ENCODE measurements at places on chromosomes 11 and 22. TPM values are rescaled to one million over a fixed set of nuclear protein-coding genes. Genes with fewer than 3 reads are reported as not detected.

DNA sequence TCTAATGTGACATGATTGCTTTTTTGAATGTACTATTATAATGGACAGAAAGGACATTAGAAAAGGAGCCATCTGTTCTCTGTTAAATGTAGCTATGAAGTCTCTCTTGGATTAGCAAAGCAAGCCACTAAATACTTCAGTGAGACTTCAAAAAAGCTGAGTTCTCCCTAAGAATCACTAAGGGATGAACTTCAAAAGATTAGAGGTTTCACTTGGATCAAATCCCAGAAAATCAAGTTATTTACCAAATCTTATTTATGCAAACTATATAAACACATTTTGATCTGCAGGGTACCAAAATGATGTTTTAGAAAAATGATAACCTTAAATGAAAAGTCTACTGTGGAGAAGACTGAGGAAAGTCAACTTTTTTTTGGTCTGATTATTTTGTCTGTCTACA is 82.1 kb upstream of the MTMR2 start:
- DNase-seq, result no peak

DNA sequence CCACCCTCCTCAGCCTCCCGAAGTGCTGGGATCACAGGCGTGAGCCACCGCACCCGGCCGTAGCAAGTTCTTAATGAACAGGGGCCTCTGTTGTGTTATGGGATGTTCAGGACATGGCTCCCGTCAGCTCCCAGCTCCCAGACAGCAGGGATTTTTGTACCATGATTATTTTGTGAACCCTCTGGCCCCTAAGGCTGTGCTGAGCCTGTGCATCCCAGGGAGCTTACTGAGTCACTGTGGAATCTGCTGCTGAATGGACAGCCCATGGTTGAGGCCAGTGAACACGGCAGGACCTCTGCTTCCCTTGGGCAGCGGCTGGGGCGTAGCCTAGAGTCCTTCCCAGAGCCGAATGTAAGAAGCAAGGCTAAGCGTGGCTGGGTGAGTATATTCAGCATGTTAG is 245.2 kb downstream of the NTM start:
- DNase-seq, result no peak

- DNase-seq, result no peak
These were observed 28.3 kb downstream of the SERHL2 start for GRCh38 chr22:42581762-42582716.

DNA sequence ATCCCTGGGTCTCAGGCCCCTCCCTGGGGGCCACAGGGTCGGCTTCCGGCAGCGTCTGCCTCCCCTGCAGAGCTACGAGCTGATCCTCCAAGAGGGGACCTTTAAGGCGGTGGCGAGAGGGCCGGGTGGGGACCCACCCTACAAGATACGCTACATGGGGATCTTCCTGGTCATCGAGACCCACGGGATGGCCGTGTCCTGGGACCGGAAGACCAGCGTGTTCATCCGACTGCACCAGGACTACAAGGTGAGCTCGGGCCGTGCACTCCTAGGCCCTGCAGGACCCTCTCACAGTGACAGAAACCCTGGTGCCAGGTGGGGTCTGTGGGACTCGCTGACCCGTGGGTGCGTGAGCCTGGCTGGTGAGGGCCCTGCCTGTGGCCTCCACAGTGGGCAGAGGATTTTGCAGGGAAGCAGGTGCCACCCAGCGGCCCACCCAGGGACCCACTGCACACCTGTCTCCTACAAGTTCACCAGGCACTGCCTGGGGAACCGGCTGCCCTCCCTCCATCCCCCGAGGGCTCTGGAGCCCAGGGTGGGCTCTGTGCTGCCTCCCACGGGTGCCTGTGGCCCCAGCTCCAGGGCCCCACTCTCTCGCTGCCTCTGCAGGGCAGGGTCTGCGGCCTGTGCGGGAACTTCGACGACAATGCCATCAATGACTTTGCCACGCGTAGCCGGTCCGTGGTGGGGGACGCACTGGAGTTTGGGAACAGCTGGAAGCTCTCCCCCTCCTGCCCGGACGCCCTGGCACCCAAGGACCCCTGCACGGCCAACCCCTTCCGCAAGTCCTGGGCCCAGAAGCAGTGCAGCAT is 13.7 kb downstream of the MUC5B start:
- DNase-seq, result peak; percentile 69

DNA sequence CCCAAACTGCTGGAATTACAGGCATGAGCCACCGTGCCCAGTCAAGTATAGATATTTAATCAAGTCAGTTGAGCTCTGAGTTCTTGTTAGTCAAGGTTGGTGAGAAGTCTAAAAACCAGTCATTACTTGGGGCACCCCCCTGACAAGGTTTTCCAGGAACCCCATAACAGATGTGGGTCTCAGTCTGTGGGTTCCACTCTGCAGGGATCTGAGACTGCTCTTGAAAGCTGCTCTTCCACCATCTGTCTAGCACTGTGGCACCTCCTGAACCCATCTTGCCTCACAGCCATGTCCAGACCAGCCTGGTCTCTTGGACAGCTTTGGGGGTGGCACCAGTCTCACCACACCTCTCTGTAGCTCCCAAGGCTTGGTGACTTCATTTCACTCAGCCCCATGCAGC is 44.3 kb upstream of the PLET1 start:
- no peak for DNase-seq

Gene IGF2
- total RNA-seq, result 148 TPM

Gene WNT11
- 34.1 TPM for total RNA-seq
